ENCODE measurements at places on chromosomes 7 and 10.

DNA sequence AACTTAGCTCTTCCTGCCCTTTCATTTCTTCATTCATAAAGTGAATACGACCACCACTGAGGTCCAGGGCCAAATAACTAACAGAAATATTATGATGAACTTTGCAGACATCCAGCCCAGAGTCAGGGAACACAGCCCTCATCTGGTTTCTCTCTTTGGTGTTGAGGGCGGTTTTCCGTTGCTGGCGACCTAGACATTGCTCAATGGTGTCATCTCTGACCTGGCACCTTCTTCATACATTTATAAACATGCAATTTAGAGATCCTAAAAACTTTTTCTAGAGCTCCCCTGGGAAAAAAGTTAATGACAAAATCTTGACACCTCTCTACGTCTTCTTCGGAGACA lies 324 bp upstream of the TET1 start:
- no peak for DNase-seq

- DNase-seq: no peak
These were observed 101.0 kb downstream of the GSAP start for GRCh38 chr7:77315182-77315591.

DNA sequence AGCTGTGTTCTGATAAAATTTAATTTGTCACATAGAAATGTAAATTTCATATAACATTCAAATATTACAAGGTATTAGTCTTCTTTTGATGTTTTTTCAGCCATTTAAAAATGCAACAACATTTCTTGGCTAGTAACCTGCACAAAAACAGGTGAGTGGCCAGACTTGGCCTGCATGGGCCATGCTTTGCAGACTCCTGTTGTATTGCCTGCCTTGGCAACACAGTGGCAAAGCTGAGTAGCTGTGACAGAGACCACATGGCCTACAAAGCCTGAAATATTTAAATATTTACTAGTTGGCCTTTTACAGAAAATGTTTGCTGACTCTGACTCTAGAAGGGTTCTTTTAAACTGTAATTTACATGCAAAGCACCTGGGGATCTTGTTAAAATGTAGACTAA lies 13.5 kb upstream of the TBX20 start:
- no peak for DNase-seq

DNA sequence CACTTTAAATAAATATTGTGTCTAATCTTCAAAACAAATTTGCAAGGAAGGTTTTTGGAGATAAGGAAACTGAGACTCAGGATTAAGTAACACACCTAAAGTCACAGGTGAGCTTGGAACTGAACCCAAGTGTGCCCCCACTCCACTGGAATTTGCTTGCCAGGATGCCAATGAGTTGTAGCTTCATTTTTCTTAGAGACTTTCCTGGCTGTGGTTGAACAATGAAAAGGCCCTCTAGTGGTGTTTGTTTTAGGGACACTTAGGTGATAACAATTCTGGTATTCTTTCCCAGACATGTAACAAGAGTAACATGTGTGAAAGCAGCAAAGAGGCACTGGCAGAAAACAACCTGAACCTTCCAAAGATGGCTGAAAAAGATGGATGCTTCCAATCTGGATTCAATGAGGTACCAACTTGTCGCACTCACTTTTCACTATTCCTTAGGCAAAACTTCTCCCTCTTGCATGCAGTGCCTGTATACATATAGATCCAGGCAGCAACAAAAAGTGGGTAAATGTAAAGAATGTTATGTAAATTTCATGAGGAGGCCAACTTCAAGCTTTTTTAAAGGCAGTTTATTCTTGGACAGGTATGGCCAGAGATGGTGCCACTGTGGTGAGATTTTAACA lies 1.5 kb downstream of the IL6 start:
- peak; percentile 41 for DNase-seq

- peak; percentile 32 for DNase-seq
These were observed at the start of gene CALD1 for GRCh38 chr7:134778941-134779740. Gene CALD1 (plus strand): TSS chr7:134779634. CDS start chr7:134867734, 88,100 bp downstream.

GRCh38 chr7:11486271-11486670 lies 345.7 kb downstream of the THSD7A start:
- DNase-seq: no peak

- DNase-seq: no peak
These were observed 82.0 kb downstream of the KIF20B start for GRCh38 chr10:89783406-89783805.

DNA sequence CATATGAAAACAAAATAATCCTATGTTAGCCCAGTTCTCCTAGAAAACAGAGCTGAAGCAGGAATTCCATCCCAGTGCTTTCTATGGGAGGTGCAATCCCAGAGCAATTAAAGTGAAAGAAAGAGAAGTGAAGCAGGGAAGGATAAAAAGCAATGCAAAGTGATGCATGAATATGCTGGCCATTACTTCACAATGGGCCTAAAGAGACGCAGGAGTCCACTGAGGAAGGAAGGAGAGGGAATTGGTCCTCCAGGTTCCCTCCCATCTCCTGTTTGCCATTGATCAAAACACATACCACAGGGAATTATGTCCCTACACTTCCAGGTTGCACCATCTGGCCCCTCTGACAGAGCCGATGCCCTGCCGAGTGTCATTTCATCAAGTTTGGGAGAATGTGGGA lies 392.2 kb upstream of the NFE2L3 start:
- DNase-seq: no peak

GRCh38 chr7:111855842-111856227 lies 293.5 kb upstream of the IMMP2L start:
- peak; percentile 57 for DNase-seq

DNA sequence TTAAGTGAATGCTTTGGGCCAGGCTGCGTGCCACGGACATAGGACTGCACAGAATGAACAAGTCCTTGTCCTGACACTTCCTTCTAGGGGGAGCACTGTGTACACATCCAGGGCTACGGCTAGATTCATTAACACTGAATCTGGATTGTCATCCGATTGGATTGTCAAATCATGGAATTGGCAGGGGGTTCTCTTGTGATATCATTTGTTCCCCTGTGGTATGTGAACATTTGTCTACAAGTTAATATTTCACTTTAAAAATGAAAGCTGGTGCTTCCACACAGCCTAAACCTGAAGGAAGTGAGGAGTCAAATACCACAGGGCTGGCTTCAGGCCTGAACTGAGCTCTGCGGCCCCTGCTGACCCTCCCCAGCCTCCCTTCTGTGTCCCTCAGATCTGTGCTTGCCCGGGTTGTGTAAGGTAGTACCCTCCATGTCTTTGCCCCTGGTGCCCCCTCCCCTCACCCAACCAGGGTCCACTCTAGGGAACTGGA lies 75.6 kb downstream of the SNX10 start:
- DNase-seq: no peak

DNA sequence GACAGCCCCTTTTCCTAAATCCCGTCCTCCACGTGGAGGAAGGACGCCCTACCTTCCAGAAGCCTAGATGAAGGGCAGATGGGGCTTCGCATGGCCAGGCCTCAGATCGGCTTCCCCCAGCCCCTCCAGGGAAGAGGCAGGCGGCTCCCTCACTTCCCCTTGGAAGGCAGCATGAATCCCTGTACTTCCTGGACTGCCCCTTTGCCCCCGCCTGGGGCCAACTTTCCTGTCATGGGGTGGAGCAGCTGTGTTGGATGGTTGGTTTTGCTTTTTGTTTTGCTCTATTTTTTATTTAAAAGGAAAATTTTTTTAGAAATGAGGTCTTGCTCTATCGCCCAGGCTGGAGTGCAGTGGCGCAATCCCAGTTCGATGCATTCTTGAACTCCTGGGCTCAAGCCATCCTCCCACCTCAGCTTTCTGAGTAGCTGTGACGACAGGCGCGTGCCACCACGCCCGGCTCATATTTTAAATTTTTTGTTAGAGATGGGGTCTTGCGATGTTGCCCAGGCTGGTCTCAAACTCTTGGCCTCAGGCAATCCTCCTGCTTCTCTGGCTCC lies 27.2 kb downstream of the GTF2IRD1 start:
- no peak for DNase-seq

DNA sequence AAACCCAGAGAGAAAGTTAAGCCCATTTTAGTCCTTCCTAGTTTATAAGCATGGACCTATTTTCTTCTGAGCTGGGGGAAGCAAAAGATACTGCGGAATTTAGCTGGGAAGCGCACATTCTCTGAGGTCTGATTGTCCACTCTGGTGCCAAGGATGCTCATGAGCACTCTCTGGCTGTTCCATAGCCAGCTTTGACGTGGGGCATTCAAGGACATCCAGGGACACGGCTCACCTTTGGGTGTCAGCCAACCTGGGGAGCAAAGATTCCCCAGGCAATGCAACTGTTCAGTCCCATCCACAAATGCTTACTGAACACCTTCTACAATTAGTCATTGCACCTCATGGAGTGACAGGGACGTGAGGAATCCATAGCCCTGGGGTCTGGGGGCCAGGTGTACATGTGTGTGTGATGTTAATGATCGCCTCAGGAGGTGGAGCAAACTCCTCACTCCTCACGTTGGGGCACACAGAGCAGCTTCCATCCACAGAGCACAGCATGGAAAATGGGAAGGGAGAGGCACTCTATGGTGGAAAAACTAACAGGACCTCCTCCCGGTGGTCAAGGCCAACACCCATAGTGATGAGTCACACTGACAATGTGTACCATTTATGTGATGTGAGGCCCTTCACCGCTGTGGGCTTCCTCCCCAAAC lies 67.5 kb upstream of the IGFBP3 start:
- DNase-seq: no peak

GRCh38 chr7:82036146-82036886 lies 266.5 kb upstream of the HGF start:
- no peak for DNase-seq

DNA sequence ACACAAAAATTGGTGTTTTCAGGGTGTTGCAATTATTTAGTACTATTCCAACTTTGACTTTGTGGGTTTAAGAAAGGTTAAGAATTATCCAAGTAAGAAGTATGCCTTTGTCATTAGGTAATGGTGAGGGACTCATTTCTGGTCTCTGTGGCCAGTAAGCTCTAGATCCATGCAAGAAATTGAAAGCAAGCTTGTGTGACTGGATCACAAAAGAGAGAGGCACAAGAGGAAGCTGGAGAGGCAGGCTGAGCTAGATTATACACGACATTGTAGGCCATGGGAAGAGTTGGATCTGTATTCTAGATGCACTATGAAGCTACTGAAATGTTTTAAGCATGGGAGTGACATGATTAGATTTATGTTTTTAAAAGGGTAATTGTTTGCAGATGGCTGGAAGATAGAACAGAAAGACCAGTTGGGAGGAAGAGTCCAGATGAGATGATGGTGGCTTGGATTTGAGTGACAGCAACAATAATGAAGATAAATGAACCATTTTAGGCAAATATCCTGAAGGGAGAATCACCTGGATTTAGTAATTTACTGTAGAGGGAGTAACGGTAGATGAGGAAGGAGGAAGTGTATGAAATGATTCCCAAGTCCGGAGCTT lies 50.0 kb downstream of the CALD1 start:
- no peak for DNase-seq

GRCh38 chr10:35743851-35744250 lies 101.8 kb upstream of the FZD8 start:
- no peak for DNase-seq

DNA sequence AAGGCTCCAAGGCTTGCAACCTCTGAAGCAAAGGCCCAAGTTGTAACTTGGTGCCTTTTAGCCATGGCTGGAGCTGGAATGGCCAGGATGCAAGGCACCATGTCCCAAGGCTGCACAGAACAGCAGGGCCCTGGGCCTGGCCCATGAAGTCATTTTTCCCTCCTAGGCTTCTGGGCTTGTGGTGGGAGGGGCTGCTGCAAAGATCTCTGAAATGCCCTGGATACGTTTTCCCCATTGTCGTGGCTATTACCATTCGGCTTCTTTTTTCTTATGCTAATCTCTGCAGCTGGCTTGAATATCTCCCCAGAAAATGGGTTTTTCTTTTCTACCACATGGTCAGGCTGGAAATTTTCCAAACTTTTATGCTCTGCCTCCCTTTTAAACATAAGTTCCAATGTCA lies 234.2 kb downstream of the CDK14 start:
- DNase-seq: no peak

GRCh38 chr7:80916770-80917741 lies 1.8 kb downstream of the SEMA3C start:
- no peak for DNase-seq

GRCh38 chr7:28784171-28784902 lies 173.8 kb downstream of the TRIL start:
- DNase-seq: no peak

DNA sequence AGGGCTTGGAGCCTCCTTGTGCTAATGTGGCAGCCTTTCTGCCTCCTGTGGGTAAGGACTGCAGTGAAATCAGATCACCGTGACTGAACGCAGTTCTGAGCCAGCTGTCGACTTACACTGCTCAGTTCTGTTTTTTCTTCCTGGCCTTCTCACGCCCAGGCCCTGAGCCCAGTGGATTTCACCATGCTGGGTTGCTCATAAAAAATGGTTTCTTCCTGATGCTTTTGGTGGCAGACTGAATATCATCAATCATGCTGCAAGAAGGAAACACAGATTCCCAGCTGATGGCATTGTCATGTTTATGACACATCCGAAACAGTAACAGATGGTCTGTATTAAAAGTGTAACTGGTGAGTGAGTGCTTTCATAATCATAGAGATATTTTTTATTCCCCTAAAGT lies 389.6 kb downstream of the GALNT17 start:
- peak; percentile 57 for DNase-seq

DNA sequence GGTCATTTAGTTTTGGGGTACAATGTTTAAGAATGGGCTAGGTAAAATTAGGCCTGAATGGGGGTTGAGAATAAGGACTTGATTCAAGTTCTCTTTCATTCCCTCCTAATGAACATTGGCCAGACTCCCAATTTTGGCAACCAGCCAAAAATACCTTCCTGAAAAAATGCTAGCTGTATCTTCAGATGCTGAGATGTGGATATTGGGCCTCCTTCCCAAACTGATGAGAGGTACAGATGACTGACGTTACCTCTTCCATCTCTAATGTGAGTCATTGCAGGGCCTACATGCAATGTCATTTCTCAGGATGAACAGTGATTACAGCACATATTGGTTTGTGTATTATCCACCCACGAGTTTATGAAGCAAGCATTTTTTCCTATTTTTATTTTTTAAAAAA lies 151.6 kb downstream of the SND1 start:
- no peak for DNase-seq

DNA sequence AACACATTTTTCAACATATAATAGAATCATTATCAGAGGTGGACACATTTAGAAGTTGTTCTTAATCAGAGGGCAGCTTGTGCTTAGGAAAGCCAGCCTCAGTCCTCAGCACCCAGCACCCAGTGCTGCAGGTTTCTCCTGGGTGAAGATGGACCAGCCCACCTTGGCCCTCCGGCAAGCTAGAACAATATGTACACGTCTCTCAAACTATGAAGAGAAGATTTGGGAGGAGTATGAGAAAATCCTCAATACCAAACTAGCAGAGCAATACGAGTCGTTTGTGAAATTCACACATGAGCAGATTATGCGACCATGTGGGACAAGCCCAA lies 13.5 kb upstream of the RALA start:
- no peak for DNase-seq

DNA sequence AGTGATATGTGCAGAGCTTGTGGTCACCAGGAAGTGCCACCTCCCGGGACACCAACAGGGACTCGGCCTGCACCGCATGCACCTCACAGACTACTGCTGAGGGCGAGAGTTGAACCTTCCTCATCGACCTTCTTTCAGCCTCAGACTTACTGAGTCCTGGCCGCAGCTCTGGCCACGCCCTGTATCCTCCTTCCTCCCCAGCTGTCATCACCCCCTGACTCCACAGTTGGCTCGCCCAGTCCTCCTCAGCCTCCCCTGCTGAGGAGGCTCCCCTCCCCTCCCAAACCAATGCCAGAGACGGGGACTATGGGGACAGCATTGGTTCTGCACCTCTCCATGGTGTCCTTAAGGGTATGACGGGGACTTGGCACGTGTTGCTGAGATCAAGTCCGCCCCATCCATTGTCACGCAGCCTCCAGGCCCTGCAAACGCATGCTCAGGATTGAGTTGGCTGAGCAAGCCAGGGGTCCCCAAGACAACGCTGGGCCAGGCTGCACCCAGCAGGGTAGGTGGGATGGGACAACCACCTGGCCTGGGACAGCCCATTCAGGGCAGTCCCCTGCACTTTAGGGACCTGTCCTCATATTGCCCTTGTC lies 49.0 kb downstream of the YKT6 start:
- no peak for DNase-seq
